MV-4-11 (cell line): ENCODE measurements at places on chromosomes 3 and 15.

- no peak for DNase-seq
These were observed 102.9 kb downstream of the SRGAP3 start for GRCh38 chr3:9146367-9147071.

DNA sequence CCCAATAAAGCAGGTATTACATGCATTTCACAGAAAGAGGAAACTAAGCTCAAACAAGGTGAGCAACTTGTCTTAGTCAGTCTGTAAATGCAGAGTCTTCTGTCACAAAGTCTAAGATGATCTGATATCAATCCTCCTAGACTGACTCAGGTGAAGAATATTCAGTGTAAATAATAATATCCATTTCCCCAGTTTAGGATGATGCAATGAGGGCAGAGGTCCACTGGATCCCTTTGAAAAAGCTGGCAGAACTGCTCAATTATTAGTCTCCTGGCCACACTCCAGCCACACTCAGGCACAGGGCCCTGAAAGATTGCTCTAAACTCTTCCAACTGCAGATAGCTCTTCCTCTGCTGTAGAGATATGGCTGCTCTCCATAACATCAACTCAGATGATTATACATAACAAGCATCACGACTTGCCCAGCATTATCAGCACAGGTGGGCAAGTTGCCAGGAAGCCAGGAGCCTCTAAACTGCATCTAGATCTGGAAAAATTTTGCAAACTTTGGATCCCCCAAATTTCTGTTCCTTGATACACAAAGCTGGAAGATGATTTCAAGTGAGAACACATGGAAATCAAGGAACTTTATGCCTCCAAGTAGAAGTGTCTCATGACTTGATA is 129.8 kb upstream of the CPNE4 start:
- no peak for DNase-seq

GRCh38 chr3:14780927-14781507 is 37.7 kb upstream of the FGD5 start:
- peak; percentile 40 for DNase-seq

GRCh38 chr15:31347981-31348803 is 21.6 kb downstream of the KLF13 start:
- no peak for DNase-seq

- no peak for DNase-seq
These were observed 54.5 kb upstream of the ATP11B start for GRCh38 chr3:182738583-182739411.
